ENCODE measurements at places on chromosomes 4 and X. TPM values are rescaled to one million over a fixed set of nuclear protein-coding genes. Genes with fewer than 3 reads are reported as not detected.

YY2 gene
- total RNA-seq = 1.4 TPM

TMEM271 gene
- not detected for total RNA-seq

LETM1 gene
- 61.3 TPM for total RNA-seq

PALLD gene
- total RNA-seq = 62.4 TPM

SMR3B gene
- total RNA-seq = not detected

NEUROG2 gene
- not detected for total RNA-seq

MAGEA10 gene
- total RNA-seq = not detected

TLR2 gene
- 0.32 TPM for total RNA-seq

RIBC1 gene
- 1.4 TPM for total RNA-seq

C1GALT1C1 gene
- total RNA-seq = 16.2 TPM

PPP4R3C gene
- total RNA-seq = not detected

SSX2 gene
- total RNA-seq = not detected

SYN1 gene
- total RNA-seq = 0.09 TPM

CPE gene
- total RNA-seq = 3.9 TPM

GPRASP3 gene
- total RNA-seq = 9.1 TPM

HPGDS gene
- total RNA-seq = not detected

GPAT3 gene
- 22.4 TPM for total RNA-seq

CT45A10 gene
- total RNA-seq = not detected

ZDHHC15 gene
- total RNA-seq = under 0.01 TPM

ENPP6 gene
- total RNA-seq = 0.17 TPM

TMPRSS11B gene
- not detected for total RNA-seq

FHDC1 gene
- total RNA-seq = 0.16 TPM

TCEAL6 gene
- not detected for total RNA-seq

AADAT gene
- 2.1 TPM for total RNA-seq

SRPX gene
- 329 TPM for total RNA-seq

PNMA6A gene
- 1.4 TPM for total RNA-seq

SGCB gene
- total RNA-seq = 27.6 TPM

GRIA3 gene
- 2.1 TPM for total RNA-seq

FAM47A gene
- total RNA-seq = not detected

LANCL3 gene
- total RNA-seq = not detected

NLRP2B gene
- not detected for total RNA-seq

PDGFC gene
- 39.4 TPM for total RNA-seq

GPR173 gene
- 1.9 TPM for total RNA-seq

GRPR gene
- not detected for total RNA-seq

F11 gene
- not detected for total RNA-seq

PRSS12 gene
- 40.7 TPM for total RNA-seq

LEF1 gene
- not detected for total RNA-seq

MAML3 gene
- 0.52 TPM for total RNA-seq
